Fibroblast of upper back skin (primary cell): ENCODE measurements at places on chromosomes 13 and 19.

GRCh38 chr13:64725492-64725891 lies 2504.6 kb downstream of the PCDH9 start:
- DNase-seq = no peak

GRCh38 chr19:4851551-4852290 lies 15.7 kb downstream of the PLIN3 start:
- peak; percentile 58 for DNase-seq

DNA sequence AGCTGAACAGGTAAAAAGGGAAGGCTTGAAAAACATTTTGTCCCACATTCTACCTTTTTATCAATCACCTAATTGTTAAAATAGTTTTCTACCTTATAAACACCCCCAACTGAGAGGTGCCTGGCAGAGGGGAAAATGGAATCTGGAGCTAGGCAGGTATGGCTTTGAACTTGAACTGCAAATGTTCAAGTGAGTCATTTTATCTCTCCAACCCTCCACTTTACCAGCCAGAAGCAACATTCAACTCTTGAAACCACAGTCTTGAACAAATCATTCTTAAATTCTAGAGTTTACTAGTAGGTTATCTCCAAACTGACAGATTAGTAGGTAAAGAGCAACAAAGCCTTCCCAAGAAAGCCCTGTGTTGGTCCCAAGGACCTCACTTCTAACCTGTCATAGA lies 116.9 kb downstream of the ABCC4 start:
- DNase-seq = no peak

DNA sequence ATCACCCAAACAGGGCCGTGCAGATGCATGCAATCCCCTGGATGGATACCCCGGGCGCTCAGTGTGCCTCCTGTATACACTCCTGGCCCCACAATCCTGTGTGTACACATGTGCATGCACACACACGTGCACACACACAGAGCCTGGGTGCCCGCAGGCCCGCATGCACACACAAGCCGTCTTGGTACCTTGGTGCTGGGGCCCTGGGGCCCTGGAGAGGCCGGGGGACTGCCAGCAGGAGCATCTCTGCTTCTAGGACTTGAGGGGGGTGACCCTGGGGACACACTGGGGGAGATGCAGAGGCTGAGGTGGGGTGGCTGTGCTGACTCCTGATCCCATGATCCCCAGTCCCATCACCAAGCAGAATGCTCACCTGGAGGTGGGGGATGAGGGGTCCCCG lies 15.6 kb upstream of the EPOR start:
- no peak for DNase-seq

DNA sequence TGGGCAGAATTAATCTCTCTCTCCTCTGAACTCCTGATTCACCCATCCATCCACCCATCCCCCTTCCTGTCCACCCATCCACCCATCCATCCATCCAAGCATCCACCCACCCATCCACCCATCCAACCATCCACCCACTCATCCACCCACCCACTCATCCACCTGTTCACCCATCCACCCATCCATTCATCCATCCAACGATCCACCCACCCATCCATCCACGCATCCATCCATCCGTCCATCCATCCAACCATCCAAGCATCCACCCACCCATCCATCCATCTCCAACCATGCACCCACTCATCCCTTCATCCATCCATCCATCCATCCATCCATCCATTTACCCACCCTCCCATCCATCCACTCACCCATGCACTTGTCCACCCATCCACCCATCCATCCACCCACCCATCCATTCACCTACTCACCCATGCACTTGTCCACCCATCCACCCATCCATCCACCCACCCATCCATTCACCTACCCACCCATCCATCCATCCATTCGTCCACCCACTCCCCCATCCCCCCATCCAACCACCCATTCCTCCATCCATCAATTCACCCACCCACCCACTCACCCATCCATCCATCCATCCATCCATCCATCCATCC lies 18.7 kb downstream of the MEX3D start:
- no peak for DNase-seq

- peak; percentile 92 for DNase-seq
Observed at GRCh38 chr13:114099191-114099590, 33.2 kb downstream of the RASA3 start.

DNA sequence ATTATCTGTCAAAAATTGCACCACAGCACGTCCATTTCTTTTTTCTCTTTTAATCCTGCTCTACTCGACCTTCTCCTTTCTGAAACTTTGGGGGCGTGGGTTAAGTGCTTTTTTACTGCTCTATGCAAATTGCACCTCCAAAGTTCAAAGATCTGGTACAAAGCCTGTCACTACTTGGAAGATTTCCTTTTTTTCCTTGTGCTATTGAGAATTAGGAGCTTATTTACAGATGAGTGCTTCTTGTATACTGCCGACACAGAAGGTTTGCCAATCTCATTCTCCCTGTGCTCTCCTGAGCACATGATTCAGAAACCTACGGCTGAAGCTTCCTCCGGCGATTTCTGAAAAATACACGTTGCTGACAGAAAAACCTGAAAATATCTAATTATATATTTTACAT lies 94.8 kb downstream of the TEX29 start:
- no peak for DNase-seq

- peak; percentile 76 for DNase-seq
Observed at GRCh38 chr13:110187641-110188161, 119.3 kb downstream of the COL4A1 start.

DNA sequence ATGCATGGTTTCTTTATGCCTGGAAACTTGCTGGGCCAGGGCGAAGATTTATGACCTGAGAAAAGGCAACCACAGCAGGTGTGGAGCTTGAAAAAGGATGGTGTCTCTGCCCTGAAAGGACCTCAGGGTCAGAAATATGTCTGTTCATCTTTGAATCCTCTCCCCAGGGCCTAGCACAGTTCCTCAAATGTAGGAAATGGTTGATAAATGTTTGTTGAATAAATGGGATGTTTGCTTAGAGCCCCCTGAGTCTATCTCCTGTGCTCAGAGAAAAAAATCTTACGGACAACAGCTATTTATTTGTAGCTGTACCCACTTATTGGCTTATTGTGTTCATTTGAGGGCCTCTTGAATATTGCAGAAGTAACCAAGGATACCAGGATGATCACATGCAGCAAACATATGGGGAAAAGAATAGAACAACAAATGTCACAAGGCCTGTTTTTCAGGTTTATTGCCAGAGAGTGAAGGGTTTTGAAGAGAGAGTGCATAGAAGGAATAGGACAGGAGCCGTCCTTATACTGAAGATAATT lies 114.5 kb downstream of the KLF5 start:
- no peak for DNase-seq

- DNase-seq = no peak
Observed at GRCh38 chr13:112251930-112252585, 124.1 kb upstream of the SPACA7 start.

DNA sequence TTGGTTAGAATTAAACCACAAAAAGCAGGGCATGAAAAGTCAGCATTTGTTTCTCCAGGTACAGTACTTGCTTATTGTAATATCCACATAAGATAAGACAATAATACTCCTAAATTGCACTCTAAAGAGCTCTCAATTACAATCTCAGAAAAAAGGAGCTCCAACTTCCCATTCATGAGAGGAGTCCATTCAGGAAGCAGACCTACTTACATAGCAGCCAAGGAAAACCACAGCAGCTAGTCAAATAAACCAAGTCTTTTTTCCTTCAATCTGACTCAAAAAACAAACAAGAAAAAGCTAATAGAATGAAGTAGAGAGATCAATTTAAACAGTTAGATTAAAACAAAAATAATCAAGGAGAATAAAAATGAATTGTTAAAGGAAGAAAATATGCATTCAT lies 885.2 kb upstream of the SLITRK6 start:
- DNase-seq = no peak

DNA sequence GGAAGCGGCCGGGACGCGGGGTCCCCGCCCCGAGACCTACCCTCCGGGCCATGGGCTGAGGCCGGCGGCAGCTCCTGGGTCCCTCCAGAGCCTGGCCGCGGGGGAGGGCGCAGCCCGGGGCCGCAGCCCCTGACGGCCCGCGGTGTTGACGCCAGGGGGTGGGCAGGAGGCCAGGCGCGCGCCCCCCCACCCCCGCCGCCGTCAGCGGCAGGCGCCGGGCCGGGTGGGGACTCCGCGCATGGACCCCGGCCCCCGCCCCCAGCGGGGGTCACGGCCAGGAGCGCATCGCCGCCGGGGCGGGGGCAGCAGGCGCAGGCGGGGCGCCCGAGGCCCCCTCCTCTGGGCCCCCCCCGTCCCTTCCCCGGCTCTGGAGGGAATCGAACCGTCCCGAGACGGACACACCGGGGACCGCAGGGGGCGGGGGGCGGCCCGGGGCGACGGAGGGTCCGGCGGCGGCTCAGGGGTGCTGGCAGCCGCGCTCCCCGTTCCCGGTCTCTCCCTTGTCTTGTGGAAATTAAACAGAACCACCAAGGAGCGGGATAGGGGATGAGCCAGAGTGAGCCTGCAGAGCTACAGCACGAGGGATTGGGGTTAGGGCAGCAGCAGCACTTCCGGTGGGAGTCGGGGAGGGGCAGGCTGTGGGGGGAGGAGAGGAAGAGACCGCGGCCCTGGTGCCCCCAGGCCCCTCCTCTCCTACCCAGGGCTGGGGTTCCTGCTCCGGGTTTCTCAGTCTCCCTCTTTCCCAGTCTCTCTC lies at the start of gene MEIS3:
Gene MEIS3 (minus strand): TSS at position 498 of the 754 bp plus-strand sequence. CDS start 446 bp downstream, at position 52.
- no peak for DNase-seq

GRCh38 chr13:101751488-101751887 lies 299.0 kb downstream of the ITGBL1 start:
- DNase-seq = peak; percentile 72

DNA sequence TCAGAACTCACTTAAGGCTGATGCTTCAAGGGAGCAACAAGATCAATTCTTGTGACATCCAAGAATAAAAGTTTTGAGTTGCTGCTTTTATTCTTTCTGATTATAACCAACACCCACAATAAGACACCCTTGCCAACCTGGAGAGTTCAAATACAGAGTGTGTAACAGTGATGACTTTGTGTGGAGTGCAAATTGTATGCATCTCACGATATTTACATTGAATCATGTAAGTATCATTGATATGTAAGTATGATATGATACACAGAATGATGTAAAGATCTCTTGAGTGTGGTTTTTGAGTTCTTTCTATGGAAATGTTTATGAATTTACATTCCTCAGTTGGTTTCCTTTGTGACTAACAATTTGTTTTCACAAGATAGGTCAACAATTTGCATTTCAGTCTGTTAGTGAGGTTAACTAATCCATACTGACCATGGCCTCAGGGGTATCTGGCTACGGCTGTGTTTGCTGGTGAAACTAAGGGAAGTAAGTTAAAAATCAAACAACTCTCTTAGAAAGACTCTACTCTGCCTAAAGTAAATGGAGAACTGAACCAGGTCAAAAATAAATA lies 12.4 kb downstream of the LHFPL6 start:
- no peak for DNase-seq

- no peak for DNase-seq
Observed at GRCh38 chr13:91417660-91418325, 19.4 kb downstream of the GPC5 start.

DNA sequence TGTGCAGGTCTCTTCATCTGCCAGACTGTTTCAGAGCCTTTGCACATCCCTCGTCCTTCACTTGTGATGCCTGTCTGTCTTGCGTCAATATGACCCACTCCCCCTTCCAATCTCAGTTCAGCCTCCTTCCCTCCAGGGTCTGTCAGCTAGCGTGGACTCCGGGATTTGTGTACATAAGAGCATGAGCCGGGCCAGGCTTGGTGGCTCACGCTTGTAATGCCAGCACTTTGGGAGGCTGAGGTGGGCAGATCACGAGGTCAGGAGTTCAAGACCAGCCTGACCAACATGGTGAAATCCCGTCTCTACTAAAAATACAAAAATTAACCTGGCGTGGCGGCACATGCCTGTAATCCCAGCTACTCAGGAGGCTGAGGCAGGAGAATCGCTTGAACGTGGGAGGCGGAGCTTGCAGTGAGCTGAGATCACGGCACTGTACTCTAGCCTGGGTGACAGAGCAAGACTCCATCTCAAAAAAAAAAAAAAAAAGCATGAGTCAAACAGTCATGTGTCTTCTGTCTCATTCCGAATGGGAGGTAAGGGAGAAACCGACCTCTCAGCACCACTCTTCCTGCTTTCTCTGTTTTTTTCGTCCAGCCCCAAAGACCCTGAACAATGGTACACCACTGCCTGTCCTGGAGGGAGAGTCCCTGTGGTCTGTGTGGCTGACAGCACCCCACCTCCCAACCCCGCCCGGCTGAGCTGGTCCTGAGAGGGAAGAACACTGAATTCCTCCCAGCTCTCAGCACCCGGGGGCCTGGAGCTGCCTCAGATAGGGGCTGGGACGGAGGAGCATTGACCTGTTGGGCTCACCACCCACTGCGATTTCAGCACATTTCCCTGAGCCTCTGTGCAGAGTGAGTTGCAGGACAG lies 2.4 kb upstream of the SIGLEC9 start:
- DNase-seq = no peak

DNA sequence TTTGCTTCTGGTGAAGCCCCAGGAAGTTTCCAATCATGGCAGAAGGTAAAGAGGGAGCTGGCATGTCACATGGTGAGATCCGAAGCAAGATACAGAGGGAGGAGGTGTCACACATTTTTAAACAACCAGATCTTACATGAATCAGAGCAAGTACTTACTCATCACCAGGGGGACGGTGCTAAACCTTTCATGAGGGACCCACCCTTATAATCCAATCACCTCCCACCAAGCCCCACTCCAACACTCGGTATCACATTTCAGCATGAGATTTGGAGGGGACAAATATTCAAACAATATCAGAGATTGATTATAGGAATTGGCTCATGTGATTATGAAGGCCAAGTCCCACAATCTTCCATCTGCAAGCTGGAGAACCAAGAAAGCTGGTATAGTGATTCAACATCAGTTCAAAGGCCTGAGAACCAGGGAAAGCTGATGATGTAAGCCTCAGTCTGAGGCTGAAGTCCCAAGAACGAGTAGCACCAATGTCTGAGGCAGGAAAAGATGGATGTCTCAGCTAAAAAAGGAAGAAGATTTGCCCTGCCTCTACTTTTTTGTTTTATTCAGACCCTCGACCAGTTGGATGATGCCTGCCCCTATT lies 58.6 kb upstream of the WDFY2 start:
- DNase-seq = peak; percentile 39

GRCh38 chr13:60230593-60230992 lies 66.9 kb upstream of the DIAPH3 start:
- peak; percentile 36 for DNase-seq

- peak; percentile 56 for DNase-seq
Observed at GRCh38 chr13:93496985-93497673, 270.5 kb downstream of the GPC6 start.

DNA sequence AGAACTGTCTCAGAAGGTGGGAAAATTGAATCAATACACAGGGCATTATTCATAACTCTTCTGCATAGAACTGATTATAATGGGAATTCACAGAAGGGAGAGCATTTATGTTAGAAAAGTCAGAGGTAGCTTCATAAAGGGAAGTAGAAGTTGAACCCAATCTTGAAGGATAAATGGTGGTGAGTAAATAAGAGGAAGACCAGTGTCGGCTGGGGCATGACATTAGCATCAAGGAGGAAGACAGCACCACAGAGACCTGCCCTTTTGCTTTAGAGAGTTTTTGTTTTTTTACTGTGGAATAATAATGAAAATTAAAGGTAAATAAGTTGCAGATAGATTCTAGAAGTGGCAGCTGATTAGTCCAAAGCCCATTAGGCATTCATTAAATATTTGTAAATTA lies 21.9 kb downstream of the CDC16 start:
- DNase-seq = no peak
